ENCODE measurements at places on chromosomes 5 and 9. TPM values are rescaled to one million over a fixed set of nuclear protein-coding genes. Genes with fewer than 3 reads are reported as not detected.

PTPRD gene
- polyA plus RNA-seq: 7.3 TPM

CEMIP2 gene
- 17.5 TPM for polyA plus RNA-seq

DNA sequence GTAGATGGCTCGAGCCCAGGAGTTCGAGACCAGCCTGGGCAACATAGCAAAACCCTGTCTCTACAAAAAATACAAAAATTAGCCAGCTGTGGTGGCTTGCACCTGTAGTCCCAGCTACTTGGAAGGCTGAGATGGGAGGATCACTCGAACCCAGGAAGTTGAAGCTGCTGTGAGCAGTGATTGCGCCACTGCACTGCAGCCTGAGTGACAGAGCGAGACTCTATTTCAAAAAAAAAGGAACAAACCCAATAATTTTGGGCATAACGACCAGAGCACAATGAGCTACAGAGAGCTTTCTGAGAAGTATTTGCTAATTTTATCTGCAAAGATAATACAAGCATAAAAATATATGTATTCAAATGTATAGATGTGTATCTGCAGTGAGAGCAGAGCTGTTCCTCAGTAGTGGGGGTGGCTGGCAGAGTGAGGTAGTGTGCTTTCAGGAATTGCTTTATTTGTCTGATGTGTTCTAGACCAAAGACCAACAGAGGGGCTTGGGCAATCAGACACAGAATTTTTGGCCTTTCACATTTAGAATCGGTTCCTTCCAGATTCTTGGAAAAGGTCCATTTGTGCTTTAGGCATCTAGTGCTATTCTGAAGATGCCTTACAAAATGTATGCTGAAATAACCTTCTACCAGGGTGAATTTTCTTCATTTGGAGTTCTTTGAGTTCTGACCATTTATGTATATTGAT, 5.2 kb downstream of the DOCK8 start:
- DNase-seq: no peak

DNA sequence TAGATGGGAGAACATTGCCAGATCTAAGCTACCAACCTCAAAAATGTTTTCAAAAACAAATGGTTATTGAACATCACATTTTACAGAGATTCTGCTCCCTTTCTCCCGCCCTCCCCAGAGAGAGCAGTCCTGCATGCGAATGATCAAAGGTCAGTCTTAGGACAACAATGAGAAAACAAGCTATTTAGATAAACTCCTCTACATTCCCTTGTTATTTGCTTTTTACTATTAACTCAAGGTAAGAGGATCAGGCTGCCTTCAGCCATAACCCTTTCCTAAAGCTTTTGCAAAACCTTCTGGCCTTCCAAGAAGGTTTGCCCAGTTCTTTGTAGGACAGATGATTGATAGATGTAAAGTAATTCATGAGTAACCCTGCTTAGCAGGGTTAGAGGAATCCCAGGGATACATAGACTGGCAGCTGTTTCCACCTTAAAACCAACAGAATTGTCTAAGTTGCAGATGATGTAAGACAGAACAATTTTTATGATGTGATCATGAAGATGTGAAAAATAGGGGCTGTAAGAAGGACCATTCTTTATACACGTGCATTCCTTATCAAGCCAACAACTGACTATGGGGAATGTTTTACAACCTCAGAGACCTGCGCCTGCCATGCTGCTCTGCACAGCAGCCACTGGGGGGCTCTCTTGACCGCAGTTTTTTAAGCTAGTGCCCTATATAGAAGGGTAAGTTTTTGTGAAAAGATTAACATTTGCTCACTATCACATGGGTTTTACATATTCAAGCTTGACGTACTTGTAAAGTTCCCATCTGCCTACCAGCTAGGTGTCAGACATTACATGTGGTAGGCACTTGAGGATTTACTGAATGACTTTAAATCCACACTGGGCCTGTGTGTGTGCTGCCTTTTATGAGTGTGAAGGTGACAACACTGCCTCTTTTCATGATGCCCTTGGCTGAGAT, 2.3 kb upstream of the ZNF782 start:
- peak; percentile 11 for DNase-seq

- no peak for DNase-seq
Observed at GRCh38 chr5:51468196-51468595, 84.9 kb downstream of the ISL1 start.

Measured in urinary bladder (tissue), 4 donors.